ENCODE measurements at places on chromosomes 3 and 15.

DNA sequence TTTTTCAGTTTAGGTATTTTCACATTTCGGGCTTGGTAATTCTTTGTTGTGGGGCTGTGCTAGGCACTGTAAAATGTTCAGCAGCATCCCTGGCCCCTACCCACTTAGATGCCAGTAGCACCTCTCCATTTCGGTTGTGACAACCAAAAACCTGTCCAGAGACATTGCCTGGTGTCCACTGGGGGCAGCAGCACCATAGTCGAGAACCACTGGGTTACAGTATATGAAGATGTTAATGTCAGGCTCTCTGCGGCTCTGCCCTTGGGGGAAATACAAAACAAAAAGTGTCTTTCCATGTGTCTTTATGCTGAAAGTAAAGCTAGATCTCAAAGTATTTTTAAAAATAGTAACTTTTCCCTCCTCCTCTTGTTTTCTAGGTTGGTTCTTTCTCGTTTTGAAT is 177.2 kb downstream of the ITPR1 start:
- no peak for DNase-seq

DNA sequence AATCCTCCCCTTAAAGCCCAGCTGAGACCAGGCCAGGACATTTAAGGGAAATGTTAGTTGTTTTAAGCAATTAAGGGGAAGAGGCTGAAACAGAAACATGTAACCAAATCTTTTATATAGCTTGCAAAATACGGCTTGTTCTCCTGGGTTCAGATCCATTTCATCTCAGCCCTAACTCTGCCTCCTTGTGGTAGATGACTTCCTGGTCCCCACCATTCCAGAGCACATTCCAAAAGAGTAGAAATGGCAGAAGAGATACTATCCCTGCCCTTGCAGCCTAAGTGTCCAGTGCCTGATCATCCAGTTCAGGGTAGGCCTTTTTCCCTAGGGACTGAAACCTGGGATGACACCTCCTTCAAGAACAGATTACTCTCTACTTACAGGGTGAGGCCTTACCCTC is 266.2 kb upstream of the VEPH1 start:
- no peak for DNase-seq

DNA sequence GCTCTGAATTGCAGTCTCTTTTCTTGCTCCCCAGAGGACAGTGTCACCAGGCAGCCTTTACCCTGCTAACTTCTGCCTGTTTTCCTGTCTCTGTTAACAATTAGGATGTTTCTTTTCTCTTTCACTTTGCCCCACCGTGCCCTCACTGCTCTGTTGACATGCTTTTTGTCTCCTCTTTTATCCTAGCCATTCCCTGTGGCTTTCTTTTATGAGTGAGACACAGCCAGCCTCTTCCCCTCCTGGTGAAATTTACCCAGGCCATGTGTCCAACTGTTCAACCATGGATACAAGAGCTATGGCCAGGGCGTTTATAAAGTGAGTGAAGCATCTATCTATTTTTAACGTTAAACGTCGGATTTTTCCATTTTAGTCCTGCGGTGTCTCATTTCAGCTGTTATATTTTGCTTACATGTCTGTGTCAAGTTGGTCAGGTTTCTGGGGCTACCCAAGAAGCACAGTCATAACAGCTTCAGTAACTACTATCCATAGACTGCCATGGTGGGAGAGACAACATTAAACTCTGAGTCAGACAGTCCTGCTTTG is 443.2 kb upstream of the AZI2 start:
- no peak for DNase-seq

DNA sequence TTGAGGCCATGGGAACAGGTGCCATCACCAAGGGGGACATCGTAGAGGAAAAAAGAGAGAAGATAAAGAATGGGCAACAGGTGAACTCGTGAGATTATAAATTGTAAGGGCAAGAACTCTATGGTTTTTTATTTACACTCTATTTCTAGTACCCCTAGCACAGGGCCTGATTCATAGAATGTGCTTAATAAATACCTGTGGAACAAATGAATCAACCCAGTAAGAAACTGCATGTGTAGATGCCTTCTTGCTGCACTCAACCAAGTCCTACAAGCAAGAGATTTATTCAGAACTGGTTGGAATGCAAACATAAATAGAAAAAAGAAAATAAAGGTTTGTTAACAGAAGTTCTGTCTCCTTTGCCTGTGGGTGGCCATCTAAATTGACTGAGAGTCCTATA is 18.7 kb upstream of the KPNA1 start:
- no peak for DNase-seq

DNA sequence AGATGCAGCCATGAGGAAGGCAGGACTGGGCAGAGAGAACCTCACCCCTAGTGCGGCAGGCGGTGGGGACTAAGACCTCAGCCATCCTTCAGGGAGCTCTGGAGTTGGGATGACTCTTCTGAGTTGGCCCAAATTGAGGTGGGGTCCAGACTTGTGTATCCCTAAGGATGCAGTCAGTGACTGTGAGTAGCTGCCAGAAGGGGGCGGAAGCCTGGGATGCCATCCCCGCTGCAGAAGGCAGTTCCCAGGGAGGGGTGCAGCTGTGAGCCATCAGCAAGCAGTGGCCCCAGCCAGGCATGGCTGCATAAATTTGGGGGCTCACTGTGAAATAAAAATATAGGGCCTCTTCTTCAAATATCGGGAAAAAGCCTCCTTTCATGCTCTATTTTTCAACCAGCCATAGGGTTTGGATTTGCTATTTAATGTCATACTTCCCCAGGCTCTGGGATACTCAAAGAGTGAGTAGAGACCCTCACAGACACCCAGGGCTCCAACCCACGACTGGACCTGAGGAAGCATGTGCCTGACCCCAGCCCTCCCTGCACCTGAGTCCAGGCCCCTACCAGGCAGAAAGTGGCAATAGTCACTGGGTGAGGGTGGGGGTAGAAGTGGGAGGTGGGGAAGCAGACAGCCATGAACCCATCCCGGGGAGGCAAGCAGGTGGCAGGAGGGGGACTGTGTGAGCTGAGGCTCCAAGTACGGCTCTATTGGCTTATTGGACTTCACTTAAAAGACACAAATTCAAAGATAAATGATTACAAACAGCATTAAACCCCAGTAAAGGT is 30.5 kb downstream of the GRK7 start:
- no peak for DNase-seq

GRCh38 chr3:69370156-69370883 is 15.6 kb downstream of the FRMD4B start:
- DNase-seq, result peak; percentile 17

GRCh38 chr3:132916096-132916495 is 122.1 kb upstream of the TMEM108 start:
- DNase-seq, result no peak
